ENCODE measurements at places on chromosomes 1 and 21.

- DNase-seq: no peak
Measured at GRCh38 chr1:116559304-116559761, 11.5 kb downstream of the CD58 start.

DNA sequence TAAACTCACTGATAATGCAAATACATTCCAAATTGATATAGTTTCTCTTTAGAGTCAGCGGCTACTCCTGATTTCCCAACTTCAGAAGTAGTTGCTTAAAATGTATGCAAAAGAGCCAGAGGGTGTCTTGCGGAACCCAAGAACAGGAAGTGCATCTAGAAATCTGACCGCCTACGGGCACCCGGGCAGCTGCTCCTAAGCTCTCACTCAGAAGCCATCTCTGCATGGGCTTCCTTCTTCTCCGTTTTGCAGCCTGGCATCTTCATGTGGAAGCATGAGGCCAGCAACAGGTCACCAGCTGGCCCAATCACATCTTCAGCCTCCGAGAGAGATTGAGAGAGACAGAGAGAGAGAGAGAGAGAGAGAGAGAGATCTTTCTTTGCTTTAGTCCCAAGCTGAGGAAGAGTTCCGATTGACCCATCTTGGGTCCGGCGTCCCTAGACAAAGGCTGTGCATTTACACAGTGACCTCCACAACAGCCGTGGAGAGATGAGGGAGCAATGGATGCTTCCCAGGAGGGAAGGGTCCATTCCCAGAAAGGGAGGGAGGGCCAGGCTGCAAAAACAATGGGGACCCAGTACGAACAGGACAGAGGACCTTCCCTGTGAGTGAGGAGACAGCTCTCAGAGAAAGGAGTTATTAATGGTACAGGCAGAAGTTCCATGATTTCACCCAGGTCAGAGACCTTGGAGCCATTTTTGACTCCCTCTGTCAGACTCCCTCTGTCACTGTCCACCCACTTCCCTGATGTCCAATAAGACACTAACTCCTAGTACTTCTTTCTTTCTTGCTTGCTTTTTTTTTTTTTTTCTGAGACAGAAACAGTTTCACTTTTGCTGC lies 28.2 kb upstream of the SLC30A1 start:
- no peak for DNase-seq

DNA sequence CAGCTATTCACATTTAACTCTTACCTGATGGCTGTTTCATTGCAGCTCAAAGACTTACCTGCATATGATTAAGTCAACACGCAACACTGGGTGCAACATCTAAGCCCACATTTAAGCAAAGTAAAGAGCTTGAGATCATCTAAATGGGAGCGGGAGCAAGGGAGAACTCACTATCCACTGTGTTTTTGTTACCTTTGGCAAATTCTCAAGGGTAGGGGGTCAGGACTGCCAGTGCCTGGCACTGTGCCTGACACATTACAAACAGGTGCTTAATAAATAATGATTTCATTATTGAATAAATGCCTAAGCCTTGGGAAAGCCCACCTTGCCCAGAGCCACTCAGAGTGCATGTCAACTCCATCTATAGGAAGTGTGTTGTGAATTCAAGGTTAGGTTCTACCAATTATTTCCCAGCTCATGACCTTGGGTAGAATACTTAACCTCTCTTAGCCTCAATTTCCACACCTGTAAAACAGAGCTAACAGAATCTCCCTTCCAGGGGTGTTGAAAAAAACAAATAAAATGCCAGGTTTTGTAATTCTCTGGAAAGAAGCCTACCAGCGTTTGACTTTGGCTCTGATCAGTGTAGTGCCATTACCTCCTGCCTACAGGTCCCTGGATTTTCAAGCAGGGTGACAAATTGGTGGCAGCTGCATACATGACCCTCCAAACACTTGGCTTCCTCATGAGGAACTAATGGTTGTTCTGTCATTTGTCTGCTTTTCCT lies 109.7 kb downstream of the TGFBR3 start:
- no peak for DNase-seq

DNA sequence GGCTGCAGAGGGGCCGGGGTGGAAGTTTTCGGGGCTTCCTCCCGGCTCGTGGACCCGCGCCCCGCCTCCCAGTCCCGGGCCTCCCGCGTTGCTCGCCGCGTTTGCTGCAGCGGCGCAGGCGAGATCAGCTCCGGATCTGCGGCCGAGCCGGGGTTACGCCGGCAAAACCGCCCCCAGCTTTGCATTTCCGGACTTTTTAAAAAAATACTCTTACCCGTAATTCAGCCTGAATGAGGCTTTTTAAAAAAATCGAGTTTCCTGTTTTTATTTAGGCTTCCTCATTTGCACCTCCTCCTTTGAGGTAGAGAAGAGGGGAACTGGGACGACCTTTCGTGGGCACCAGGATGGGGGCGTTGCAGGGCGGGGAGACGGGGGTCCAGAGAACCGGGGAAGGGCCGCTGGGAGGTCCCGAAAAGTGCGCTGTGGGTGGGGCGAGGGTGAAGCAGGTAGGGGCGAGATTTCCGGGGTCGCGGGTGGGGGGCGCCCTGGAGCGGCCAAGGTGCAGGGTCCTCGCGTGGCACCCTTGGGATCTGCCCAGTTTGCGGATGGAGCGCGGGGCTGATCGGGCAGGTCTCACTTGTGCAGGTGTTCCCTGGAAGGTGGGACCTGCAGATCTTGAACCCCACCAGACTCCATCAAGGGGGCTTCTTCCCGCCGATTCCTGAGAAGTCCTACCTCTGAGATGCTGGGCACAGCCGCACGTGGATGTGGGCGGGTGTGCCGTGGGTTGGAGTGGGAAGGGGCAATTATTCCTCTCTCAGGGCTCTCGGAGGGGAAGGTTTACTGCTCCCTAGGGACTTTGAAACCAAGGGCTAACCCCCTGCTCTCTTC lies 1.1 kb downstream of the PIK3CD start:
- peak; percentile 64 for DNase-seq

DNA sequence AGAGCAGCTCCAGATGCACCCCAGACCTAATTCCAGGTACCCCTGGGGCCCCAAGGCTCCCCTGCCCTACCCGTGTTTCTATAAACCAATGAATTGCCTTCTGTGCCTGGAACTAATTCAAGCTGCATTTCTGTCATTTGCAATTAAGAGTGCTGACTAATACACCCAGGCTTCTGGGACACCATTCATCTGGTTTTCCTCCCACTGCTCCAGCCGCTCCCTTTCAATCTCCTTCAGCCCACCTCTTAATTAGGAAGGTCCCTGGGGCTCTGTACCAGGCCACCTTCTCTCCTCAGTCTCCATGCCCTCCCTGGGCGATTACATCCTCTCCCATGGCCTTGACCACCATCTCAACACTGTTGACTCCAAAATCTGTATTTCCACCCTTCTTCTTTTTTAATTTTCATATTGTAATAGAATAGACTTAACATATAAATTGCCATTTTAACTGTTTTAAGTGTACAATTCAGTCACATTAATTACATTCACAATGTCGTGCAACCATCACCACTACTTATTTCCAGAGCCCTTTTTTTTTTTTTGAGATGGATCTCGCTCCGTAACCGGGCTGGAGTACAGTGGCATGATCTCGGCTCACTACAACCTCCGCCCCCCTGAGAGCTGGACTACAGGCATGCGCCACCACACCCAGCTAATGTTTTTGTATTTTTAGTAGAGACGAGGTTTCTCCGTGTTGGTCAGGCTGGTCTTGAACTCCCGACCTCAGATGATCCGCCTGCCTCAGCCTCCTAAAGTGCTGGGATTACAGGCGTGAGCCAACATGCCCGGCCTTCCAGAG lies 9.2 kb upstream of the GJB3 start:
- DNase-seq: no peak

GRCh38 chr1:5503556-5504363 lies 488.5 kb downstream of the NPHP4 start:
- no peak for DNase-seq

GRCh38 chr1:236064674-236065508 lies at the start of gene NID1:
TSS of gene NID1 (minus strand) at chr1:236065090. CDS start at chr1:236065079, 11 bp downstream.
- DNase-seq: peak; percentile 6
